ENCODE measurements at places on chromosomes 5 and 9.
A peak's percentile ranks its signal among the peaks of the same experiment; 100 is the strongest.

- DNase-seq, result no peak
These were observed 10.3 kb downstream of the FKBP15 start for GRCh38 chr9:113210815-113211214.

GRCh38 chr9:32136700-32137339 is 247.6 kb upstream of the ACO1 start:
- no peak for DNase-seq

DNA sequence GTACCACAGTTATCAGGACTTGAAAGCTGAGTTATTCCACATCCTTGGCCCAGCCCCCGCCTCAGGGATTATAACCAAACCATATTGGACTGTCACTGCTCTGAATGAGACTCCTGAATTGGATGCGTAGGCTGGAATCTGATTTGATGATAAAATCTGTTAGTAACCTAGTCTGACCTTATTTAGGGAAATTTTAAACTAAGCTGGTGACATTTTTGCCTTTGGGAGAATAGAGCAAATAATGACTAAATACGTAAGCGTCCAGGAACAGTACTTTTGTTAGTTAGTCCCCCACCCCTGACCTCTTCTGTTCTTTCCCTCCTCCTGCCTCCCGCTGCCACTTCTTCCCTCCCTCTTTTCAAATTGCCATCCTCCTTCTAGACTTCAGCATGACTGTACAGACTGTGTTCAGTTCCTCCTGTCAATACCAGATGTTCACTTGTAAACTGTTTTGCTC is 92.6 kb downstream of the TLE4 start:
- DNase-seq, result peak; percentile 25

DNA sequence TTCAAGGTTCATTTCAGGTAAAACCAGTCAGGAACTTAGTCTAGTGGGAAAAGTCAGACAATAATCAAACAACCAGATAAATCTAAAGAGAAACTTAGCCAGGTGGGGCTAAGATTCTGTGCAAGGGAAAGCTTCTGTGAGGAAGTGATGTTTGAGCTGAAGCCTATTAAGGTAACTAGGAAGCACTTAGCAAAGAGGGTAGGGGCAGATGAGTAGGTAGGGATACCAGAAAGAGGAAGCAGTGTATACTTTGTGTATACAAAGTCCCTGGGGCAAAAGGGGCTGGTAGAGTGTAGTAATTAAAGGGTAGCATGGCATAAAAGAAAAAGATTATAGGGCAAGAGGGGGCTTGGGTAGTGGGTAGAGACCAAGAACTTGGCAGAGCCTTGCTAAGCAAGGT is 3.6 kb upstream of the SPATA24 start:
- no peak for DNase-seq

DNA sequence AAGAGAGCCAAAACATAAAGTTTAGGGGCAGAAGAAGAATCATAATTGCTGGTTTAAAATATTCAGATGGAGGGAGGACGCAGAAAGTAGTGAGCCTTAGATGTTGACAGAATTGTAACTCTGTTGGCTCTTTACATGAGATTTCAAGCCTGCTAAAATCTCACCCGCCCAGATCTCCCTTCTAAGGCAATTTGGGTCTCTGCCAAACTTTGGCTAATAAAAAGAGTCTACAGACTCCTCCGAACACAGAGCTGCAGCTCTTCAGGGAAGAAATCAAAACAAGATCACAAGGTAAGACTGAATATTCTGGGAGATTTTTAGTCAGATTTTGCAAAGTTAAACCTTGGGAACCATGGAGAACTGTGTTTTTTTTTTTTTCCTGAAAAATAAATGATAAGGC is at the start of gene IL33:
TSS of gene IL33 (plus strand) at position 246 of the 400 bp plus-strand sequence. CDS start 25,888 bp downstream, outside the sequence.
- DNase-seq, result peak; percentile 19

All from fibroblast of lung (primary cell).